ENCODE measurements at places on chromosomes 7 and 10.

DNA sequence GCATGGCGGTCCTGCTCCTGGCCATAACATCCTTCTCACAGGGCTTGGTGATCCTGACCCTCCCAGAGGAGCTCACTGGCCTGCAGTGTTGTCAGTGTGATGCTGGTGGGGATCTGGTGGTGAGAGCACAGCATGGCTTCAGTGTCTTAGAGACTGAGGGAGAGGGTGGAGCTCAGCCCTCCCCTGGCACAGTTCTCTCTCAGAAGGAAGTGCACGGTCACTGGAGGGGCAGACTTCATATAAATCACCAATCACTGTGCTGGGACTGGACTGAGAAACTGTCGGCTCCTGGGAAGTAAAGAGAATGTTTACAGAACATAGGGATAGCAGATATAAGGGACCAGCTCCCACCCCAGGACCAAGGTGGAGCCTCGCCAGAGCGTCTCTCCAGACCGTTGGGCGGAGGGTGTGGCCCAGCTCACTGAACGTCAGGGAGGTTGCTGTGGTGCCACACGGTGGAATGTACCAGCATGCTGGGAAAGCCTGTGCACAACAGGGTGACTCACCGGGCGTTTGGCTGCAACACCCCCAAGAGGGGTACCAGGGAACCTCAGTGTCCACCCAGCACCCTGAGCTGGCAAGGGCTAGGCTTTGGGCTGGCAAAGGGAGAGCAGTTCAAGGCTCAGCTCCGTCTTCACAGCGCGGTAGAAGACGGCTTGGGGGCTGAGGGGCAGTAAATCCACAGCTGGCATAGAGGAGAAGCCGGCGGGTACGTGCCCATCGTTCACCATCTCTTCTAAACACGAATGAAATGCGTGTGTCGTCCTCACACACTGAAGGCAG lies 8.8 kb upstream of the GET4 start:
- DNase-seq = no peak

GRCh38 chr10:89478739-89479654 lies 56.4 kb downstream of the SLC16A12 start:
- DNase-seq = no peak

DNA sequence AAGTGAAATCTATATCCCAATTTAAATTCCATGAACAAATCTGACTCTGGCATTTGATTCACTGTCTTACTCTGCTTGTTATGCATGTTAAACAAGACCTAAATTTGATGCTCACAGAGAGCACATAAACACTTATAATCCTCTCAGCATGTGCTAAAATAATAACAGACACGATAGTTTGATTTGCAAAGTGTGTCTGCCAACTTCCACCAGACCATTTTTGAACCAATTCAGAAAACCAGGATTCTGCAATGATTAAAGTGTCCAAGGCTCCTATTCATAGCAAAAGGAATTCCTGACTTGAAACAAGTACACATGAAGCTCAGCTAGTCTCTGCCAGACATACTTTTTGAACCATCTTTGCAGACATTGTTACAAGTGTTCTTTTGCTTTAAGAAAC lies 11.2 kb downstream of the RBM20 start:
- DNase-seq = no peak

DNA sequence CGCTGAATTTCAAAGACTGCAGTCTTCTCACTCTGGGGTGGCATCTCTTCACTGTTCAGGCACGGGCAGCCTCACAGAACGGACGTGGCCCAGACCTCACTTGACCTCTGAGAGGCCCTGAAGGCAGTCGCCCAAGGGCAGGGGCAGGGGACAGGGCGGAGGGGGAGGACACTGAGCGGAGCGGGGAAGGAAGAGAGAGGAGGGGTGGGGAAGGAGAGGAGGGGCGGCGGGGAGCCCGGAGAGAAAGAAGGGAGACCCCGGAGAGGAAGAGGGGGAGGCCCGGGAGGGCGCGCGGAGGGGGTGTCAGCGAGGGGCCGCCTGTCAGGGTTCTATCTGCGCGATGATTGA lies 58.7 kb upstream of the COMTD1 start:
- DNase-seq = no peak

- DNase-seq = no peak
Measured at GRCh38 chr10:58932577-58933314, 243.7 kb upstream of the PHYHIPL start.

DNA sequence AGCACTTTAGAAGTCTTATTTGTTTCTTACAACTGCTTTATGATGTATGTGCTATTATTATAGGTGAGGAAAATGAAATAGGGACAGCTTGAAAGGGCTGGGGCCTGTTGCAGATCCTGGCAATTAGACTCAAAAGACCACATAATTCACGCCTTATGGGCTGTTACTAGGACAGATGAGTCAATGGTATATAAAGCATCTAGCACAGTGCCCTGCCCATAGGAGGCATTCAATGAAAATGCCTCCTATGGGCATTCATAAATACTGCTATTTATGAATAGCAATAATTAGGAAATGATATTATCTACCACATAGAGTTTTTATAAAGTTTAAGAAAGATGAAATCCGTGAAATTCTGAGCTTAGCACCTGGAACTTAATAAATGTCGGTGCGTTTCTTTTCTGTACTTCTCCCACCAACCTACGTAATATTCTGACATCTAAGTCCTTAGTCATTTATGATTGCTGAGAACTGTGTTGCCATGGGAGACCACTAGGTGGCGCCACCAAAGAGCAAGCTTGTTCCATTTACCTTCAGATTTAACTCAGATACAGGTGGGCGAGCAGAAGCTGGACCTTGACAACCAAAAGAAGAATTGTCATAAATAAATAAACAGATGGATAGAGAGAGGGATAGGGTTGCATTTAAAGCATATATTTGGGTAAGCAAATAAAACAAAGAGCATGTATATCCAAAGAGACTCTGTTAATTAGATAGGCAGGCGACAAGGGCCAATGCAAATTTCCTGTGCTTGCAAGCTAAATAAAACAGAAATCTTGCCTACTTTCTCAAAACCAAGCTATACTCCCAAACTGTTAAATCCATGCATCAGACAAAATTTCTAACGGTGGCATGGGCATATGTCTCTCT lies 699.9 kb downstream of the INHBA start:
- no peak for DNase-seq

- DNase-seq = no peak
Measured at GRCh38 chr7:13466874-13467547, 522.5 kb downstream of the ETV1 start.
